ENCODE measurements at places on chromosomes 5 and 9. TPM values are rescaled to one million over a fixed set of nuclear protein-coding genes. Genes with fewer than 3 reads are reported as not detected.

Gene NMUR2
- total RNA-seq, result not detected

Gene HAVCR1
- not detected for total RNA-seq

Gene DNAJC25
- 11.9 TPM for total RNA-seq

Gene IFNE
- total RNA-seq, result 61.8 TPM

Gene DBN1
- total RNA-seq, result 180 TPM

Gene GFPT2
- 233 TPM for total RNA-seq

Gene STPG3
- not detected for total RNA-seq

Gene BTNL8
- not detected for total RNA-seq

Gene PTBP3
- 27.0 TPM for total RNA-seq

Gene PCDHB9
- 0.18 TPM for total RNA-seq

Gene ADAM19
- 150 TPM for total RNA-seq

Gene PGM5
- total RNA-seq, result 3.0 TPM

Gene IL7R
- 3.6 TPM for total RNA-seq

Gene C6
- total RNA-seq, result not detected

Gene RNF183
- not detected for total RNA-seq

Gene MEGF9
- total RNA-seq, result 7.4 TPM

Gene MEGF10
- 0.14 TPM for total RNA-seq

Gene ARHGEF39
- 0.92 TPM for total RNA-seq

Gene CRHBP
- not detected for total RNA-seq

Gene CCL27
- total RNA-seq, result 0.59 TPM

Gene TRPM3
- under 0.01 TPM for total RNA-seq

Gene NRARP
- 0.30 TPM for total RNA-seq

Gene SLC46A2
- not detected for total RNA-seq

Gene EIF4E1B
- not detected for total RNA-seq

Gene PCDHGA5
- total RNA-seq, result 0.92 TPM

Gene PRSS3
- total RNA-seq, result 2.1 TPM

Gene TRAPPC13
- total RNA-seq, result 34.7 TPM

Gene PDE6A
- total RNA-seq, result not detected

Gene NEUROG1
- total RNA-seq, result not detected

Gene CD72
- total RNA-seq, result 1.2 TPM

Data from smooth muscle cell of the umbilical artery (primary cell).